IMR-90 (cell line): ENCODE measurements at places on chromosomes 3 and 15. TPM values are rescaled to one million over a fixed set of nuclear protein-coding genes. Genes with fewer than 3 reads are reported as not detected.

LRRC58 gene
- 13.4 and 21.7 TPM in 2 replicates for total RNA-seq

PTX3 gene
- 96.7 and 97.9 TPM in 2 replicates for total RNA-seq

GRCh38 chr15:80744826-80745225 lies 34.3 kb upstream of the CEMIP start:
- peak; percentile 60 for DNase-seq

GRCh38 chr3:171876680-171877147 lies 33.6 kb downstream of the TMEM212 start:
- peak; percentile 94 for DNase-seq

GRCh38 chr3:37301980-37302708 lies 127.8 kb upstream of the LRRFIP2 start:
- DNase-seq: no peak

DNA sequence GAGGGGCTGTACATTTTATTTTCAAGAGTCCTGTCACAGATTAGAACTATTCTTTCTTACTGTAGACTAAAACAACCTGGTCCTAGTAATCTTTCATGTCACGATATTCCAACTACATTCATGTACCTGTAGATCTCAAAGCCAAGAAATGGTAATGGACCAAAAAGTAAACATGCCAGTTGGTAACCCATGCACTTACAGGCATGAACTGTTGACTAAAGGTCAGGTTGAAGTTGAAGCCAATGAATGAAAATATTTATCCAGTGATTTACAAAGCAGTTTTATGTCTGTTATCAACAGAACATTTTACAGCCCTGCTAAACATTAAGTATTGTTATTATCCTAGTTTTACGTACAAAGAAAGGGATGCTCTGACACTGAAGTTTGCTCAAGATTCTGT lies 25.3 kb downstream of the LRRC57 start:
- no peak for DNase-seq

DNA sequence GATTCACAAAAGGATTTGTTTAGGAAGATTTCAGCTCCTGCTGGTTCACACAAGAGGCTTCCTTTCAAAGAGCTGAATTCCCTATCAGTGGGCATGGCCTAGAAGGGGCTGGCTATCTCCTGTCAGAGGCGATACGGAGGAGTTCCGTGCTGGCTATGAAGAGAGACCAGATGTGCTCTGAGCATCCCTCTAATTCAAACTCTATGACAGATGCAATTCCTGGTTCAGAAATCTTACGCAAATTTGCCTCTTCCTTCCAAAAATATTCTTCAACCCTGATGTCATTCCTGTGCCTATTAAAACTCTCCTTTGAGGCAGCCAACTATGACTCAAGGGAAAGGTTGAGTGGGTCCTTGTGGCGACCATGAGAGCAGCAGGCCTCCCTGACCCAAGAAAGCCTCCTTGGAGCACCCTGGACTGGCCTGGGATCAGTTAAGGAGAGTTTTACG lies 139.3 kb upstream of the HES1 start:
- DNase-seq: no peak
